ENCODE measurements at places on chromosomes 11 and 22. TPM values are rescaled to one million over a fixed set of nuclear protein-coding genes. Genes with fewer than 3 reads are reported as not detected.
A peak's percentile ranks its signal among the peaks of the same experiment; 100 is the strongest.

- no peak overlapping the region for H3K27ac ChIP-seq
- peaks cover 3% of the 10 kb centered on the region for H3K4me1 ChIP-seq
- DNase-seq = no peak
Measured at GRCh38 chr11:43689167-43689566, 8.6 kb downstream of the HSD17B12 start.

DNA sequence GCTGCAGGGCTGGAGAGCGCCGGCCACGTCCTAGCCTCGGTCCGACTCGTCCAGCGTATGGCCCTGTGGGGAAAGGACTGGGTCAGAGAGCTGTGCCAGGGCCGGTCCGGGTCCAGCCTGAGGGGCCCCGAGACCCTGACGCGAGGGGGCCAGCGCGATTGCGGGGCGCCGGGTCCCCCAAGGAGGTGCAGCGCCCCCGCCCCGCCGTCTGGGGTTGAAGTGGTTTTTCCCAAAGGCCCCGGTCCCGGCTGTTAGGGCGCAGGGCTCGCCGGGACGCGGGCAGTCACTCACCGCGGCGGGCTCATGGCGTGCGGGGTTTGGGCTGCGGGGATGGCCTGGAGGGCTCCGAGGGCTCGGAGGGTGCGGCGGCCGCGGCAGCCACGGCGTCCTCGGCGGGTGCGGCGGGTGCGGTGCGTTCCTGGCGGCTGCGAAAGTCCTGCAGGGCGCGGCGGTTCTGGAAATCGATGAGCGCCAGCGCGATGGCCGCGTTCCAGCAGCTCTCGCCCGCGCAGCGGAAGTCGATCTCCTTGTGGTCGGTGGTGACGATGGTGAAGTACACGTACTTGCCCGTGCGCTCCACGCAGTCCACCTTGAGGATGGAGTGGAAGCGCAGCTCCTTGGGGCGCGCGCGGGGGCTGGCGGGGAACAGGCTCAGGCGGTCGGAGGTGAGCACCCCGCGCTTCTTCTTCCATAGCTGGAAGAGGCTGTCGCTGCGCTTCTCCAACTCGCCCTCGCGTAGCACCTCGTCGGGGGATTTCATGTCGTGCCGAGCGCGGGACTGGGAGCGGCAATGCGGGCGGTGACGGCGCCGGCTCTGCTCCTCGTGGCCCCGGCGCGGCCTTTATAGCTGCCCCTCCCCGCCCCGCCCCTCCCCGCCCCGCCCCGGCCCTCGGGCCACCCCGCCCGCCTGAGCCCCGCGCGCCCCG lies at the start of gene PHLDA2:
PHLDA2 (minus strand) TSS at position 816 of the 926 bp plus-strand sequence; CDS start at position 760, 56 bp downstream.
- H3K36me3 ChIP-seq = no peaks in the 10 kb centered on the region
- peaks cover 19% of the 10 kb centered on the region for H3K27me3 ChIP-seq
- H3K4me1 ChIP-seq = peaks cover 14% of the 10 kb centered on the region
- peak; percentile 67 for DNase-seq

DNA sequence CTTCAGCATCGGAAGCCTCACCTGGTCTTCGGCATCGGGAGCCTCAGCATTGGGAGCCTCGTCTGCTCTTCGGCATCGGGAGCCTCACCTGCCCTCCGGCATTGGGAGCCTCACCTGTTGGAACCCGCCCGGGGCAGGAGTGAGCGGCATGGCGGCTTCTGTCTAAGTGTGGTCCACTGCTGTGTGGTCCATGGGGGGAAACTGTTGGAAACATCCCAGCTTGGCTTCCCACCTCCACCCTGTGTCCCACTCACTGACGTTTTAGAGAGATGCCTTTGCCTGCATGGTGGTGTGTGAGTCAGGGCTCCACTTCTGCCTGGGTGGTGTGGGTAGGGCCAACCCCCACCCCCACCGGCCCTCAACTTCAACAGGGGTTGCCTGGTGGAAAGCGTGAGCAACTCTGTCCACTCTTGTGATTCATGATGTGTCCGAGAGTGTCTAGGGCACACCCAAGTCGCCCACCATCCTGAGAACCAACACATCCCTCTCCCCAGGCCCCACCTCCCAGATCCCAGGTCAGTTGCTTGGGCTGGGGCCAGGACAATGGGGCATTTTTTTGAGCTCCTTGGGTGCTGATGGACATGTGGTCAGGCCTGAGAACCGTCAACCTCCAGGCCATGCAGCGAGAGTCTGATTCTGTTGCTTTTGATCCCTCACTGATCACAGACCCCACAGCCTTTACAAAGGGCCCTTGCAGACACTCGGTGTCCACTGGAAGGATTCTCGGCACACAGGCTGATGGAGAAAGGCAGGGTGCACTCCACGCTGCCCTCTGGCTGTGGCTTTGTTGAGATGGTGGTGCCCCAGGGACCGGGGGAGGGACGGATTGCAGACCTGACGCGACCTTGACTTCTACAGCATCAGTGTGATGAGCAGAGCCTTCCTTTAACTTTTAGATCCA lies 406.7 kb downstream of the TBC1D22A start:
- no peak overlapping the region for H3K4me3 ChIP-seq
- H3K27me3 ChIP-seq = no peaks in the 10 kb centered on the region
- no peak for DNase-seq
- H3K27ac ChIP-seq = no peak overlapping the region
- no peaks in the 10 kb centered on the region for H3K4me1 ChIP-seq

DNA sequence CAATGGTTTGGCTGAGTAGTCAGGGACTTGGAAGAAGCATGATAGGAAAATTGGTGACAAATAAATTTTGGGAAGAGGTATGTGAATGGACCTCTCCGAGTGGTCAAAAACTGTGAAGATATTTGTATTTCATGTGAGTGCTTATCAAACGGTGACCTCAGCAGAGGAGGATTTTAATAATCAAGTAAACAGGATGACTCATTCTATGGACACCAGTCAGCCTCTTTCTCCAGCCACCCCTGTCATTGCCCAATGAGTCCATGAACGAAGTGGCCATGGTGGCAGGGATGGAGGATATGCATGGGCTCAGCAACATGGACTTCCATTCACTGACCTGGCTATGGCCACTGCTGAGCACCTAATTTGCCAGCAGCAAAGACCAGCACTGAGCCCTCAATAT lies 21.2 kb downstream of the MS4A4E start:
- H3K27me3 ChIP-seq = no peaks in the 10 kb centered on the region
- H3K36me3 ChIP-seq = no peaks in the 10 kb centered on the region
- H3K4me1 ChIP-seq = no peaks in the 10 kb centered on the region
- no peak overlapping the region for H3K27ac ChIP-seq

DNA sequence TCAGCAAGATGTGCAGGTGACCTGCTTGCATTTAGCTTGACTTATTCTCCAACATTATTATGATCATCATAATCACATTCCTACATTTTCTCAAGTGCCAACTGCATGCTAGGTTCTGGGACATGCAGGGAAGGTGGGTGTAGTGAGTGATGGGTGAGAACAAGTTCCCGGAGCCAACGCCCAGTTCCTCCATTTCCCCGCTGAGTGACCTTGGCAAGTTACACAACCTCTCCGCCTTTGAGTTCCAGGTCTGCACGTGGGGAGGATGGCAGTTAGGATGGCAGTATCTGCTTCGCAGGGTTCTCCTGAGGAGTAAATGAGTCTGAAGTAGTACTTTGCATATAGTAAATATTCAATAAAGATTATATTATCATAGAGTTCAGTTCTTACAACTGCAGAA lies 140.3 kb downstream of the GRIK4 start:
- DNase-seq = no peak
- H3K27me3 ChIP-seq = no peaks in the 10 kb centered on the region
- no peaks in the 10 kb centered on the region for H3K4me1 ChIP-seq
- no peak overlapping the region for H3K4me3 ChIP-seq
- no peak overlapping the region for H3K27ac ChIP-seq

Gene FOXRED2
- 18.0 TPM for total RNA-seq

Gene H19
- 1,932 TPM for total RNA-seq

Gene GLYAT
- not detected for total RNA-seq

Gene TRIM48
- total RNA-seq = not detected

GRCh38 chr22:47219789-47220188 lies 457.3 kb downstream of the TBC1D22A start:
- no peaks in the 10 kb centered on the region for H3K36me3 ChIP-seq
- H3K4me1 ChIP-seq = no peaks in the 10 kb centered on the region
- no peak overlapping the region for H3K4me3 ChIP-seq

Gene RNF26
- total RNA-seq = 25.4 TPM

Gene GVQW3
- 2.4 TPM for total RNA-seq

Gene DNAJB13
- total RNA-seq = 11.9 TPM

- H3K27me3 ChIP-seq = no peaks in the 10 kb centered on the region
- H3K4me3 ChIP-seq = no peak overlapping the region
- H3K27ac ChIP-seq = peak overlapping the region; percentile 73
- H3K36me3 ChIP-seq = no peaks in the 10 kb centered on the region
- peaks cover 33% of the 10 kb centered on the region for H3K4me1 ChIP-seq
Measured at GRCh38 chr11:46361283-46362155, 14.3 kb downstream of the DGKZ start.

DNA sequence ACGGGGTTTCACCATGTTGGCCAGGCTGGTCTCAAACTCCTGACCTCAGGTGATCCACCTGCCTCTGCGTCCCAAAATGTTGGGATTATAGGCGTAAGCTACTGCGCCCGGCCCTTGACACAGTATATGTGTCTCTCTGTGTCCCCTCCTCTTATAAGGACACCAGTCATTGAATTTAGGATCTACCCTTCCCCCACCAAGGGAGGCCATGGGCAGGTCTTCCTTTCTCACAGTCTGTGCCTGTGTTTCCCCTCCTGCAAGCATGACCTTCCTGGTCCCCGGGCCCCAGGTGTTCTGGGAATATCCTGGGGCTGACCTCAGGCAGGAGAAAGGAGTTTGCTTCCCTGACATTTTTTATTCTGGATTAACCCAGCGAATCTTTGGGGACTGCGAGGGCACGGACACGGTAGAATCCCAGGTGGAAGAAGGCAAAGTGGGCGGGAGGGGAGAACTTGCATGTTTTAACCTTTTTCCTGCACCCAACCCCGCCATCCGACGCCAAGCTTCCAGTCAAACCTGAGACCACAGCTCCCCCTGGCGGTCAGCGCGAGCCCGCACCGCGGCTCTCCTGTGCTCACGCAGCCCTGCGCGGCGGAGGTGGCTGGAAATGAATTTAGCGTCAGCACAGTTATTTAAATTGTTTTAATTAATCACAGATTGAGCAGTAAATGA lies 42.1 kb upstream of the ISX start:
- H3K27me3 ChIP-seq = no peaks in the 10 kb centered on the region
- H3K4me1 ChIP-seq = no peaks in the 10 kb centered on the region
- H3K36me3 ChIP-seq = no peaks in the 10 kb centered on the region

DNA sequence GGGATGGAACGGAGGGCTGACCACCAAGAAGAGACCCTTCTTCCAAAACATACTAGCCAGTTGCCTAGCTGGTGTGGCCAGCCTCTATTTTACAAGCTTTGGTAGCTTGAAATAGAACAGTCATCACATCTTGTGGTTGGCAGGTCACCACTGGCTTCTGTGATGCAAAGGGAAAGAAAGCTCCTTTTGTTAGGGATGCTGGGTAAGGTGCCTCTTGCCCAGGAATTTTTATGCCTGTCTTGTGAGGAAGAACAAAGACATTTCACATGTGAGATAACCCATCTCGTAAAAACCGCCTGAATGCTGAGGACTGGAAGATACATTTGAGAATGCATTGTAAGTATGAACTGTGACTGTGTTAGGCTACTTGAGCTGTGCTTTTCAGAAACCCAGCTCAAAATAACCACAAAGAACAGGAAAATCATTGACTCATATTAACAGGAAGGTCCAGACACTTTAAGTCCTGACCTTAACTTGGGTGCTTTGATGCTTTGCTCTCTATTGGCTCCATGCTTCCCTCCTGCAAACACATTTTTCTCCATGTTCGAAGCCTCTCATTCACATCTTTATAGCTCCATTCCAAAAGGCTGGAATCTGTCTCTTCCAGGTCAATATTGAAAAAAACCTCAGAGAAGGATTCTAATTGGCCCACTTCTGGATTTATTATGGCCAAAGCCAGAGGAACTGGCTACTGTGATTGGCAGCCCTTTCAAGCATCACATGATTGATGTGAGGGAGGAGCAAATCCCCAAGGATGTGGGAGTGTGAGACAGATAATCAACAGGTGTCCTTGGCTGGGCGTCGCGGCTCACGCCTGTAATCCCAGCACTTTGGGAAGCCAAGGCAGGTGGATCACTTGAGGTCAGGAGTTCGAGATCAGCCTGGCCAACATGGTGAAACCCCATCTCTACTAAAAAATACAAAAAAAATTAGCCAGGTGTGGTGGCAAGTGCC lies 53.9 kb downstream of the MICAL2 start:
- H3K4me3 ChIP-seq = no peak overlapping the region
- H3K4me1 ChIP-seq = peaks cover 5% of the 10 kb centered on the region
- H3K36me3 ChIP-seq = no peaks in the 10 kb centered on the region
- H3K27ac ChIP-seq = peak overlapping the region; percentile 40
- DNase-seq = no peak

- no peaks in the 10 kb centered on the region for H3K4me1 ChIP-seq
- H3K27ac ChIP-seq = no peak overlapping the region
- DNase-seq = no peak
- H3K36me3 ChIP-seq = no peaks in the 10 kb centered on the region
- H3K27me3 ChIP-seq = no peaks in the 10 kb centered on the region
Measured at GRCh38 chr11:106306942-106307341, 229.5 kb downstream of the AASDHPPT start.

- peaks cover 30% of the 10 kb centered on the region for H3K36me3 ChIP-seq
- no peak overlapping the region for H3K4me3 ChIP-seq
- H3K27me3 ChIP-seq = no peaks in the 10 kb centered on the region
- DNase-seq = no peak
- H3K4me1 ChIP-seq = peaks cover 11% of the 10 kb centered on the region
Measured at GRCh38 chr11:3686751-3687150, 15.6 kb upstream of the CHRNA10 start.

DNA sequence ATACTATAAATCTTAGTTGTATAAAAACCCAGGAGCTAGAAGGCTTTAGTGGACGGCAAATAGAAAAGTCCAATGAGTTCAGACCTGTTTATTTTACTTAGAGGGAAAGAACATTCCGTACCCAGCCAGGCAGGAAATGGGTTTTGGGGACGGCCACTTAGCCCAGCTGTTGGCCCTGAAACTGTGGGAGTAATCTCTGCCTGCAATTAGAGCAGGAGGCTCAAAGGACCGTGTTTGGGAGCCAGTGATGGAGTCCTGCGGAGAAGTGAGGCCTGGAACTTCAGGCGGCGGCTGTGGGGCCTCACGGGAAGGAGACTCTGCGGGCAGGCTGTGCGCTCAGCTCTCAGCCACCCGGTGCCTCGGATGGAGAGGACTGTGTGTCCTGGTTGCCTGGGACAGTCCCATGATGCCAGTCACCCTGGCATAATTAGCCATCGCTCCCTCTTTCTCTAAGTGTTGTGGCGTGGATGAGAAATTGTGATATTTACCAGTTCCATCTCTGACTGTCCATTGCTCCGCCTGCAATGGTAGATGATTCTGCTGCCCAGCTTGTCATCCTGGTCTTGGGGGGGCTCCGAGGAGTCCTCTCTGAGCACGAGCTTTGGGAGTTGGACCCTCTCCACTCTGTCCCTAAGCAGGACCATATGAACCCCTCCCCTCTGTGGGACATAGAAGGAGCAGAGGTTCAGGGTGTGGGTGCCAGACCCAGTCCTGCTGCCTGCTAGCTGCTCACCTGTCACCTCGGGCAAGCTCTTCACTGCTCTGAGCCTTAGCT lies 530.3 kb downstream of the TBC1D22A start:
- no peaks in the 10 kb centered on the region for H3K27me3 ChIP-seq
- peaks cover 7% of the 10 kb centered on the region for H3K4me1 ChIP-seq
- H3K4me3 ChIP-seq = no peak overlapping the region
- peak; percentile 62 for DNase-seq
- H3K27ac ChIP-seq = no peak overlapping the region
- no peaks in the 10 kb centered on the region for H3K36me3 ChIP-seq

Gene SLC37A4
- total RNA-seq = 16.2 TPM

All from lung (tissue), 17 donors.